ENCODE measurements at places on chromosomes 4 and X. TPM values are rescaled to one million over a fixed set of nuclear protein-coding genes. Genes with fewer than 3 reads are reported as not detected.

Gene PNCK
- 0.07 TPM for total RNA-seq

Gene RNF175
- not detected for total RNA-seq

Gene FHDC1
- 1.1 TPM for total RNA-seq

Gene ODAM
- total RNA-seq: not detected

Gene KIT
- total RNA-seq: 0.02 TPM

Gene ZNF81
- total RNA-seq: 4.9 TPM

Gene MAGEA8
- not detected for total RNA-seq

Gene NSG1
- total RNA-seq: 9.9 TPM

Gene S100G
- not detected for total RNA-seq

Gene ARR3
- total RNA-seq: not detected

All from A549 treated with dexamethasone at 1 μM for 4 hours (cell line).